ENCODE measurements at places on chromosomes 2 and 18.
A peak's percentile ranks its signal among the peaks of the same experiment; 100 is the strongest.

- no peak for DNase-seq
Measured at GRCh38 chr2:223418604-223419199, 183.5 kb downstream of the SCG2 start.

GRCh38 chr18:55432307-55433040 is 155.5 kb downstream of the TCF4 start:
- DNase-seq: no peak

GRCh38 chr18:56748698-56749268 is 97.6 kb downstream of the WDR7 start:
- DNase-seq: peak; percentile 24

DNA sequence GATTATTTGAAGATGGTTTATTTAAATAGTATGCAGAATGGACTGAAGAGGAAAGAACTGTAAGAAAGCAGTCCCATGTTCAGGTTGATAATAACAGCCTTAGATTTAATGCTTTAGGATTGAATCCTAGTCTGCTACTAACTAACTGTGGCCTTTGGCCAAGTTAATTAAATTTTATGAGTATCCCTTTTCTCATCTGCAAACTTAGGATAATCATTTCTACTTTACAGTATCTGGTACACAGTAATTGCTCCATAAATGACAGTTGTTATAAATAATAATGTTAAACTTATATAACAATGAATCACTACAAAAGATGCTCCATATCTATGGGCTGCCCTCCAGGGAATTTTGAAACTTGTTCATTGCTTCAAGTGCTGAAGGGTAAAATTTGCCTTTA is 41.0 kb downstream of the FAP start:
- DNase-seq: no peak

GRCh38 chr2:53257287-53257686 is 510.3 kb upstream of the CHAC2 start:
- DNase-seq: no peak

GRCh38 chr18:57276829-57277228 is 75.5 kb upstream of the ST8SIA3 start:
- DNase-seq: no peak

DNA sequence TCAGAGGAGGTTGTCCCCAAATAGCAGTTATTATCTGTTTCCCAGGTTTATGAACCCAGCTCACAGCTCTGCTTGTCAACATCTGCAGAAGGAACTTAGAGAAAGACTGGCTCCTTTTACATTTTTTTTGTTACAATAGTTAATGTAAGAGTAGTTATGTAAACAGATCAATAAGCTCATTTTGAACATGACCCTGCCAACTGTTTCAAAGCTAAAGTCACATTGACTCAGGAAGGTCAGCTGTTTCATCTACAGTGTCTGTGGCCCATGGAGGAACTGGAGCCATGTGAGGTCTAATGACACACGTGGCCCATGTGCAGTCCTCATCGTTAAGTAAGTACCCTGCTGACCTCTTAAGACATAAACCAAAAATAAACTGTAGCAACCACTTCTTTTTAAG is 97.1 kb downstream of the SH3RF3 start:
- DNase-seq: no peak

GRCh38 chr18:76444446-76445105 is 50.5 kb downstream of the ZNF516 start:
- DNase-seq: no peak

- DNase-seq: no peak
Measured at GRCh38 chr2:205682239-205682970, at the start of gene NRP2. Gene NRP2, plus strand, starts transcription at chr2:205682501. Its CDS starts 790 bp downstream, at chr2:205683291.

DNA sequence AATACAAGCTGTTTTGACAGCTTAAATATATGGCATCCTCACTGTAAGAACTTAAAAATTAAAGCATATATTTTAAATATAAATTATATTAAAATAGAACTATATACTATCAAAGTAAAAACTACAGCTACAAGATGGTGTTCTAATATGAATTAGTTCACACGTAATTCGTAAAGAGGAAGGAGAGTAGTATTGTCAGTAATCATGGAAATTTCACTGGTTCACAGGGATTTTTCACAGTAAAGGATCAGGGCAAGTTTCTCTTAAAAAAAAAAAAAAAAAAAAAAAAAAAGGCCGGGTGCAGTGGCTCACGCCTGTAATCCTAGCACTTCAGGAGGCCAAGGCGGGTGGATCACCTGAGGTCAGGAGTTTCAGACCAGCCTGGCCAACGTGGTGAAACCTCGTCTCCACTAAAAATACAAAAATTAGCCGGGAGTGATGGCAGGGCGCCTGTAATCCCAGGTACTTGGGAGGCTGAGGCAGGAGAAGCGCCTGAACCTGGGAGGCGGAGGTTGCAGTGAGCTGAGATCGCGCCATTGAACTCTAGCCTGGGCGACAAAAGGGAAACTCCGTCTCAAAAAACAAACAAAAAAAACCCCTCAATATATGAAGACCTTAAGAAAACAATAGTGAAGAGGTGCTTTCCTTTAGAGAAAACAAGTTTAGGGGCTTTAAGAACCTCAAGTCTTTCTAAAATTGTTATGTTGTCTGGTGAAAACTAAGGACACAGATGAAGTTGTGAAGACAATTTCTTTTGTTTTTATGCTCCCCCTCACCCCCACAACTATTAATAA is 32.5 kb downstream of the PNO1 start:
- DNase-seq: no peak

DNA sequence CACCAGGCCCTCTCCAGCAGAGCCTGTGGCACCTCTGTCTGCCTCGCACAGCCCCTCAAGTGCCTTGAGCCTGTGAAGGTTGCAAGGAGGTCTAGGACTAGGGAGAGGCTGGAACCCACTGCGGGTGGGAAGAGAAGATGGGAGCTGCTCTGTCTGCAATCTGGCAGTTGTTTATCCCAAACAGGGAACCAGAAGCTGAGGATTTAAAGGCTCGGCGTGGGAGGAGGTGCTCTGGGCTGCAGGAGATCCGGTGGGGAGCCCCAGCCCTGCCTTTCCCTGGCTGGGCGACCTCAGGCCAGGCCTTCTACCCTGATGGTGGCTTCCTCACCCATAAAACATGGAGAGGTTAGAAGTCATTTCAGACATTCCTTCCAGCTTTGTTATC is 174.1 kb downstream of the SMAD7 start:
- no peak for DNase-seq

- no peak for DNase-seq
Measured at GRCh38 chr2:162821176-162821575, 17.4 kb downstream of the KCNH7 start.

DNA sequence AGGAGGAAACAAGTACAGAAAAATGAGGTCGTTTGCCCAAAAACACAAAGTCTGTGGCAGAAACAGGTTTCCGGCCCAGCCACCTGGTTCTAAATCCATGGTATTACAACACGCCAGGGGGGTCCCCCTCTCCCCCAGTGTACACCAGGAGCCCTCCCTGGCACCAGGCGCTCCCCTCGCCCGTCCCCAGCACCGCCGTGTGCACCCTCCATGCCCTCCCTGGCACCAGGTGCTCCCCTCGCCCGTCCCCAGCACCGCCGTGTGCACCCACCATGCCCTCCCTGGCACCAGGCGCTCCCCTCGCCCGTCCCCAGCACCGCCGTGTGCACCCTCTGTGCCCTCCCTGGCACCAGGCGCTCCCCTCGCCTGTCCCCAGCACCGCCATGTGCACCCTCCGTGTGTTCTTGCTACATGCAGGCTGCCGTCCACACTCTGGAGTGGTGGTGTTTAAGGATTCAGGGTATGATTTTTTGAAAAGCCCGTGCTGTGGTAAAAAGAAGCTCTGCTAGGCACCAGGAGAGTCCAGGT is 59.8 kb upstream of the NFATC1 start:
- no peak for DNase-seq

- DNase-seq: peak; percentile 32
Measured at GRCh38 chr2:142989273-142990204, 112.1 kb downstream of the KYNU start.

- DNase-seq: no peak
Measured at GRCh38 chr2:240302933-240303595, 132.4 kb upstream of the GPC1 start.

DNA sequence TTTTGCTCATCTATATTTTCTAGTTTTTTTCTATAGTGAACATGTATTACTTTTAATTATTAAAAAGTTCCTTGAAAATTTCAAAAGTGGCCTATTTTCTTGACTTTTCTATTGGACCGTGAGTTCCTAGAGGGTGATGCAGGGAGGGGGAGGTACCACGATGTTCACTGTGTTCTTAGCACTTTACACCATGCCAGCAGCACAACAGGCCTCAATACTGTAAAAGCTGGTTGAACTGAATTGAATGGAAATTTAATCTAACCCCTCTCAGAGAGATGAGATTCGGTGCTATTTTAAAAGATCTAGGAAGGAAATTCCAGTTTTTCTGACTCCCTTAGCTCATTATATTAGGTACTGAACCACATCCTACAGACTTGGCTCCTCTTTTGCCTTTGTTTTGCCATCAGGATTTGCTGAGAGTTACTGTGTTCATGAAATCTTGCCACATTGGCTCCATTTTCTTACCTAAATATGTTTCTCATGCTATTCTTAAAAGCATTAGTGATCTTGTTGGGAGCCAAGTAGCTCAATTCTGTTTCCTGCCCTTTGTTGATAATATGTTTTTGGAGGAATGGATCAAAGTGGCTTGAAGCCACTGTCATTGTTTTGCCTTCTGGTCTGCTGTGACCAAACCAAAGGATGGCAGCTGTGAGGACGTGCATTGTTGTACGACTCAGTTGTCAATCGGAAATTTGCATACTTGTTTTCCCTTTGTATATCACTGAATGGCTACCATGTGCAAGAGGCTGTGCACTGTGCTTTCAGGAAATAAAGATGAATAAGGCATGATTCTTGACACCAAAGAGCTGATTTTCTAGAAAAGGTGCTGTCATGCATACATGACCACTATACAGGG is 25.3 kb downstream of the MYO1B start:
- no peak for DNase-seq

GRCh38 chr2:210584834-210585233 is 28.4 kb downstream of the CPS1 start:
- DNase-seq: no peak

DNA sequence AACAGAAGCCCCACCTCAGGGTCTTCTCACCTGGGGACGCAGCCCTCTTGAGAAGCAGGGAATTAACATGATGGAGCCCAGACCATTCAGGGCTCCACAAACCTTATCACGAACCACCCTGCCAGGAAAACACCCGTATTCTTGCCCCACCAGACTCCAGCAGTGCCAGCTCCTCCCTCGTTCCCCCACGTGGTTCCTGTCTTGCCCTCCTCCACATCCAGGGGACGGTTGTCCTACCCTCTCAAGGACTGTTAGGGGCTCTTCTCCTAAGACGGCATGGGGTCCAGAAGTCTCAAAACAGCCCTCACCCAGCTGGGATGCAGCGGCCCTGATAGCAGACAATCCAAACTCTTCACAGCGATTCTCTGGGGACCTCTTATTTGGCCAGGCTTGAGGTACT is 372.2 kb upstream of the HS6ST1 start:
- no peak for DNase-seq

DNA sequence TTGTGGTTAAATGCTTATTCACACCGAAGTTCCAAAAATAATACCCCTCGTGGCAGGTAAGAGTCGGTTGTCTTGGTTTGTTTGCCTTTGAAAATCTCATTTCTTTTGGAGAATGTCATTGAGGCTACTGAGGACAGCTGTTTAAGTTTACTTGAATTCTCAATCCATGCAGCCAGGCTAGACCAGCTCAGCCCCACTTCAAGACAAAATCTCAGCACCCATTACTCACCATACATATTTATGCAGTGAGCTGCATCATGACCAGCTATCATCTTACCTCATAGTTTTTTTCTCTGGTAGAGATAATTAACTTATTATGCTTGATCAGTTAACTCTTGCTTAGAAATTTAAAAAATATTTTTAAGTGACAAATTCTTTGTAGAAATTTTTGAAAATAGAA is 115.9 kb downstream of the HAUS1 start:
- DNase-seq: no peak

DNA sequence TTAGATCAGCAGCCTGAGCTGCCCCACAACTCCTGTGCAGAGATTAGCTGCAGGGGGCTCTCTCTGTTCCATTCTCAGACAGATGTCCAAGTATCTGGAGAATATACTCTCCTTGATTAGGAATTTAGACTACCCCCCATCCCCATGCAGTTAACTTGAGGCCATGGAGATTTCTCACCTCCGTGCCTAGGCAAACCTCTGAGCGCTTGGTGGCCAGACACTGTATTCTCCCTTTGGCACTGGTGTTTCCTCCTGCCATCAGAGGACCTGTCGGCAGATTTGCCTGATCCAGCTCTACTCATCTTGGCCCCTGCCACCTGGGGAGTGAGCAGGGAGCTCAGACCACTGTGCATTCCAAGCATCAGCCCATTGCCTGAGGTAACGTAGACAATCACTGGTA is 48.3 kb downstream of the ZNF804A start:
- DNase-seq: no peak

DNA sequence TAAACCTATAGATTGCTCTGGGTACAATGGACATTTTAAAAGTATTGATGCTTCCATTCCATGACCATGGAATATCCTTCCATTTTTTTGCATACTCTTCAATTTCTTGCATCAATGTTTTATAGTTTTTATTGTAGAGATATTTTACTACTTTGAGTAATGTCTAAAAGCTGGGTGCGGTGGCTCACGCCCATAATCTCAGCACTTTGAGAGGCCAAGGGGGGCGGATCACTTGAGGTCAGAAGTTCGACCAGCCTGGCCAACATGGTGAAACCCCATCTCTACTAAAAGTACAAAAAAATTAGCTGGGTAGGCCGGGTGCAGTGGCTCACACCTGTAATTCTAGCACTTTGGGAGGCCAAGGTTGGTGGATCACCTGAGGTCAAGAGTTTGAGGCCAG is 88.5 kb downstream of the TLK1 start:
- DNase-seq: no peak

DNA sequence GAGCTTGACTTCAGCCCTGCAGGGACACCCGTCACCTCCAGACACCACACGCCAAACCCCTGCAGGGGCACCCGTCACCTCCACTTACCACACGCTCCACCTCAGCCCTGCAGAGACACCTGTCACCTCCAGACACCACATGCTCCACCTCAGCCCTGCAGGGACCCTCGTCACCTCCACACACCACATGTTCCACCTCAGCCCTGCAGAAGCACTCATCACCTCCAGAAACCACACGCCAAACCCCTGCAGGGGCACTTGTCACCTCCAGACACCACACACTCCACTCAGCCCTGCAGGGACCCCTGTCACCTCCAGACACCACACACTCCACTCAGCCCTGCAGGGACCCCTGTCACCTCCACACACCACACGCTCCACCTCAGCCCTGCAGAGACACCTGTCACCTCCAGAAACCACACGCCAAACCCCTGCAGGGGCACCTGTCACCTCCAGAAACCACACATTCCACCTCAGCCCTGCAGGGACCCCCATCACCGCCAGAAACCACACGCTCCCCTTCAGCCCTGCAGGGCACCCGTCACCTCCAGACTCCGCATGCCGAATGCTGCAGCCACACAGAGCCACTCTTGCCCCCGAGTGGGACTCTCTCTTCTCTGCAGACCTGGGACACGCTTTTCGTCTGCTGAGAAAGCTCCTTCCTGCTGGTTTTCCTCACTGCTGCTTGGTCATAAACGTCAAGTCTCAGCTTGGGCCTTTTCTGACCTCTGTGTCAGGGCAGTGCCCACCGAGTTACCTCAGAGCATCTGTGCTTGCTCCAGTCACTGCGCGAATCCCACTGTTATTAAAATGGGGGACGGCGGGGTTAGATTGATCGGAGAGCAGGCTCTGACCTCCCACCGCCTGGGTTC is 77.5 kb upstream of the SALL3 start:
- DNase-seq: no peak

Data from forelimb muscle (tissue), 1 donor.